Non-pigmented ciliary epithelial cell (primary cell): ENCODE measurements at places on chromosomes 12 and 14.
A peak's percentile ranks its signal among the peaks of the same experiment; 100 is the strongest.

DNA sequence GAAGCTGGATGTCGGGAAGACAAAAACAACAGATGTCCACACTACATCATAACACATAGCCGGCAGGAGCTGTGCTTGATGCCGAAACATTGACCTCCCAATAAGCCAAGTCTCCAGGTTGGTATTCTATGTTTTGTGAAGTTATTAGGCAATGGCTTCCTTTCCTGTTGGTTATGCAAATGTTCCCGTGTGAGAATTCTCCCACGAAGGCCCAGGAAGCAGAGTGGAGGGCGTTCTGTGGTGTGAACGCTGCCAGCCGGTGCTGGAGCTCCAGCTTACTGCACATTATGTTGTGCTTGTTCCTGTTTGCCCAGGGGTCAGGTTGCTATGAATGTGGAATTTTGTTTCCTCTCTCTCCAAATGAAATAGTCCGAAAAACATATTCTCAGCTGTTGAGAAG, 156.4 kb upstream of the HMGA2 start:
- DNase-seq = no peak

GRCh38 chr12:108649669-108650068, 16.0 kb upstream of the SELPLG start:
- DNase-seq = peak; percentile 86

- no peak for DNase-seq
These were observed 269.2 kb downstream of the ALG10 start for GRCh38 chr12:34291426-34291901.

DNA sequence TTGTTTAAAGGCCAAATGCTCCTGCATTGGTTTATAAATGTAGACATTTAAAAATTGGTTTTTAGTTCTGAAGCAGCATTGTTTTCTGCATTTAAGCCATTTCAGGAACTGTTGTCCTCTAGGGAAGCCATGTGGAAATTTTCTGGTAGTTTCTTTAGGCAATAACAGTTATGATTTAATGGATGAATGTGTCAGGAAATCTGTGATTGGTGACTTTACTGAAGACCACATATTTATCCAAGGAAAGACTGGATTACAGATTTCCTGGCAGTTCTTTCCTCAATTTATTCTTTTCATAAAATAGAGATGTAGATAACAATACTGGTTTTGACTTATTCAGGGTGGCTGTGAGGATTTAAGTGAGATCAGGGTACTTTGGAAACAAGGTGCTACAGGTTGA, 27.6 kb downstream of the TBC1D15 start:
- no peak for DNase-seq

DNA sequence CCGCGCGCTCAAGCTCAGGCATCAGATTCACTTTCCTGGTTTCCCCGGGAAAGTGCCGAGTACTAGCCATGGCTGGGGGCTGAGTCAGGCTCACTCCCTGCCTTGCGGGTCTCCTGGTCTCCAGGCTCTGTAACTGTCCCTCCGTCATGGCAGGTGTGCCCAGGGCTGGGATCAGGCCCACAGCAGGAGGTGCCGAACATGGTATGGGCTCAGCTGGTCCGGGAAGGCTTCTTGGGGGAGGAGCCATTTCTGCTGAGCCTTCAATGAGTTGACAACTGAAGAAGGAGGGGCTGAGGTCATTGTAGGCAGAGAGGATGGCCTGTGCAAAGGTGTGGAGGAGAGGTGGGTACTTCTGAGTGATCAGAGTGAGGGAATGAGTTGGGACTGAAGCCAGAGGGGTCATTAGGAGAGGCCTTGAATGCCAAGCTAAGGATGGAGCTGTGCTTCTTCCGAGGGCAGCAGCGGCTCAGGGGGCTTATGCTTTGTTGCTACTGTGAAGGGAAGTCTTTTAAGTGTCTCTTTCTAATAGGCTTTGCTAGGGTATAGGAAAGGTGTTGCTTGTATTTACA, 769 bp downstream of the EXOC3L4 start:
- DNase-seq = no peak

GRCh38 chr12:104866291-104866690, 91.8 kb downstream of the SLC41A2 start:
- DNase-seq = no peak

DNA sequence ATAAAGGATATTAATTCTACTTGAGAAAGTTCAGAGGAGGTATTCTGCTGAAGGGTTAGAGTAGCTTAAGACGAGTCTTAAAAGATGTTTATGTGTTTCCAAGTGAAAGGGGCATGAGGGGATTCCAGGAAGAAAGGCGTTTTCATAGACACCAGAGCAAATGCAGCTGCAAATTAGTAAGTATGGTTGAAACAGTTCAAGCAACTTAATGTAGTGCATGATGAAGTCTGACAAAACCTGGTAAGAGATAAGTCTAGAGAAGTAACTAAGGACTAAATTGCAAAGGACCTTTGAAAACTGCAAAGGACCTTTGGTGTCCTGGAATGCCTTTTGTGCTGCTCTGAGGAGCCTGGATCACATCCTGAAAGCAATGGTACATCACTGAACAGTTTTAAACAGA, 11.5 kb downstream of the LUM start:
- no peak for DNase-seq

- DNase-seq = no peak
These were observed 18.5 kb upstream of the FKBP4 start for GRCh38 chr12:2776129-2776806.

GRCh38 chr14:20093442-20093841, 17.1 kb upstream of the OR4K17 start:
- DNase-seq = no peak

DNA sequence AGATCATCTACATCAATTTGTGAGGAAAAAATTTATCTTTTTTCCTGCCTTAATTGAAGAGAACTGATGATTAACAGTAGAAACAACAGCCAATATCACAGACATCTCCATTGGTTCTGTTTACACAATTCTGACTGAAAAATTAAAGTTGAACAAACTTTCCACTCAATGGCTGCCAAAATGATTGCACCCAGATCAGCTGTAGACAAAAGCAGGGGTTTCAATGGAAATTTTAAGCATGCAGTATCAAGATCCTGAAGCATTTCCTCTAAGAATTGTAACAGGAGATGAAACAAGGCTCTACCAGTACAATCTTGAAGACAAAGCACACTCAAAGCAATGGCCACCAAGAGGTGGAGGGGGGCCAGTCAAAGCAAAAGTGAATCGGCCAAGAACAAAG, 231.6 kb upstream of the KRR1 start:
- no peak for DNase-seq

DNA sequence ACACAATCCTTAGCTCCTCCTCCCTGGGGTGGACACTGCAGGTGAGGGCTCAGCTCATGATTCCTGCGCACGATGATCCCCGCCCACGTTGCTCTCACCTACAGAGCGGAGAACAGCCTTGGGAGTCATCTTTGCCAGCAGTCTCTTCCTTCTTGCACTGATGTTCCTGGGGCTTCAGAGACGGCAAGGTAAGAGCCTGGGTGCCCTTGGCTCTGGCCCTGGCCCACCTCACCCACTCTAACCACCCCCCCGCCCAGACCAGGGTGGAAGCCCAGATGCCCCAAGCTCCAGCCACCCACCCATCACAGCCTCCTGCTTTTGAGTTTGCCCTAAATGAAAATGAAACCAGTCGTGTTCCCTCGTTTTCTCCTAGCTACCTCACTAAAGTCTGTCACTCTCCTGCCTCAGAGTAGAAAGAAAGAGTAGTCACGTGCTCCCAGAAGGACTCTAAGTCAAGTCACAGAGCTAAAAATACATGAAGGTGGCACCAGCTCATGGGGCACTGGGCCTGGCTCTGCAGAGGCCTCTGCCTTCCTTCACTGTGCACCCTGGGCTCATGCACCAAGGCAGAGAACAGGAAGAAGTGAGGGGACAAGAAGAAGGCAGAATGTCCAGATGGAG, 9.0 kb downstream of the TAPBPL start:
- DNase-seq = no peak

DNA sequence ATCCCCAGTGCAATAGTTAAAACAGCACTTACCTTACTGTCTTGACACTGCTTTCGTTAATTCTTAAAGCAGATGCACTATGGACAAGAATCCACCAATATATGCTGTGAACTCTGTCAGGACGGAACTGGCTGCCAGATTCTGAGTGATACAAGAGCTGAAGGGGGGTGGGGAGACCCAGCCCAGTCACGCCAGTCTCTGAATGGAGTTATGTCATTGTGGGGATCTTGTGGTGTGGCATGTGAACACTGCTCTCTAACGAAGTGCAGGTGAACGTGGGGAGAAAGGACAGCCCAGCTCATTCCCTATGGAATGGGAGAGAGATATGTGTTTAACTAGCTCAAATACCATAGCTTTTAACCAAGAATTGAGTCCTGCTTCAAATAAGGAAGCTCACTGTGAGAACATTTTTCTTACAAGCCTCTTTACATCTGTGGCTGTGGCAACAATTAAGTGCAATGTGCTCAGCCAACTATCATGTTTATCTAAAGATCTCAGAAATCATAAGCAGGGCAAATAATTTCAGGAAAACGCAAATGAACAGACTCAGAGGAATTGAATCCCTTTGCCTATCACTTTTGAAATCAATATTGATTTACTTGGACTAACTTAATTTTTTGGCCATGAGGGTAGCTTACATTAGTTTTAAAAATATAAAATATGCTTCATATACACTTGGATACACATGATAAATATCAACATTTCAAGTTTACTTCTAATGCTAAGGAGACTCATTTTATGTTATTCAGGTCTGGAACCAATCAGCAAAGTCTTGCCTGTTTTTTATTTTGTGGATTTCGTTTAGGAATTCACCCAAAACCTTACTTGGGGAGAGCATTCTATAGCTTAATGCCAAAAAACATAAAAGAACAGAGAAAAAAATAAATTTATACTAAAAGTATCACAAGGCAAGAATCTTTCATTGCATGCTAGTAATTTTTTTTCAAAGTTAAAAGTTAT, at the start of gene LUM:
Gene LUM (minus strand): TSS at position 129 of the 960 bp plus-strand sequence. CDS start 2,515 bp downstream, outside the sequence.
- peak; percentile 37 for DNase-seq

DNA sequence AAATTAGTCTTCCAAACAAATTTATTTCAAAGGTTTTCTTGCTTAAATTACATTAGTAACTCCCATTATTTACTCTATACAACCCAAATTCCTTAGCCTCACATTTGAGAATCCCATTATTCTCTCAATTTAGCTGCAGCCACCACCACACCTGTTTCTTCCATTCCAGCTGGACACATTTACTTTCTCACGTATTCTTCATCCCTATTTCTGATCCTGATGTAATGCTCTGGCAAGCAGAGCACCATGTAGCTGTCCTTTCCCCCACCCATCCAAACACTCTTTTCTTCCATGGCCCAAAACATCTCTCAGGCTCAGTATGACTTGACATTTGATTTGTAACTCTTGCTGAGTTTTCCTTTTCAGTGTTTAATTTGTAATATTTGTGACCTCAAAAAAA, 240.2 kb upstream of the CLEC14A start:
- no peak for DNase-seq

DNA sequence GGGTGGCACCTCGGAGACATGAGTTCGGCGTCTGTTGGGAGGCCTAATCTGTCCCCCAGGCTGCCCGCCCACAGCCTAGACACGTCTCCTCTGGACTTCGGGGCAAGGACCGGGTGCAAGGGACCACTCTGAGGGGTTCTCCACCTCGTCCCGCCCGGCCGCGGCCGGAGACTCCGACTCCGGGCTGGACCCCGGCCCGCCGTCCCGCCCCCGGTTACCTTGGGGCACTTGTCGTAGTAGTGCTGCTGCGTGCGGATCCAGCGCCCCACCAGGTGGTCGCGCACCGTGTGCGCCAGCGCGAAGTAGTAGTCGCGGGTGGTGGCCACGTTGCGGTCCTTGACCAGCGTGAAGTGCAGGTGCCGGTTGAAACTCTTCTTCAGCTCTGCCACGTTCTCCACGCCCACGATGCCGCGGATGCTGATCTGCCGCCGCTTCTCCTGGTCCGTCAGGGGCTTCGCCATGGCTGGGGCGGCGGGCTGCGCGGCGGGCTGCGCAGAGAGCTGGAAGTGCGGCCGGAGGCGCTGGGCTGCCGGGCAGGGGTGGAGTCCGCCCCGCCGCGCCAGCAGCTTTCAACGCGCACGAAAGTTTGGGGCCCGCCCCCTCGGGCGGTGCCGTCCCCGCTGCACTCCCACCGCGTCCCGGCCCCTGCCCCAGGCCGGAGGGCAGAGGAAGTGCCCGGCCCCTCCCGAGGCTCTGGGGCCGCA, at the start of gene PYGL:
Gene PYGL (minus strand): TSS at position 541 of the 704 bp plus-strand sequence. CDS start 80 bp downstream, at position 461.
- no peak for DNase-seq

DNA sequence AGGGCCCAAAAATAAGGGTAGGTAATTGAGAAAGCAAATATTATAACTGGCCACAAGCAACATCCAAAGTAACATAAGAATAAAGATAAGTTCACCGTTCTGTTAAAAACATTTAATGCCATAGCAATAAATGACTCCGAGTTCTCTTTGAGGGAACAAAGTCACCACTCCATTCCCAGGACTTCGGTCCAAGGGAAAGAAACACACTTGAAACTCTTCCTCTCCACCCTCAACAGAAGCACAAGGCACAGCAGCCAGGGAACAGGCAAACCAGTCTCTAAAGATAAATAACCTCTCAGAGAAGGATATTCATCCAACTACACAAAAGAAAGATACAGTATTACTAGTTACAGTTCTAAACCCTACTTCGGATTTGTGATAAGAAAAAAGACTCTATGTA, 2.5 kb downstream of the SETD3 start:
- no peak for DNase-seq
